Kasumi-1 (cell line): ENCODE measurements at places on chromosomes 3 and 15.

GRCh38 chr3:116000311-116000710 is 377.0 kb downstream of the GAP43 start:
- DNase-seq, result no peak

GRCh38 chr3:85790445-85791030 is 831.7 kb downstream of the CADM2 start:
- DNase-seq, result no peak

- DNase-seq, result peak; percentile 9
Measured at GRCh38 chr3:14231145-14231990, 52.8 kb downstream of the LSM3 start.

DNA sequence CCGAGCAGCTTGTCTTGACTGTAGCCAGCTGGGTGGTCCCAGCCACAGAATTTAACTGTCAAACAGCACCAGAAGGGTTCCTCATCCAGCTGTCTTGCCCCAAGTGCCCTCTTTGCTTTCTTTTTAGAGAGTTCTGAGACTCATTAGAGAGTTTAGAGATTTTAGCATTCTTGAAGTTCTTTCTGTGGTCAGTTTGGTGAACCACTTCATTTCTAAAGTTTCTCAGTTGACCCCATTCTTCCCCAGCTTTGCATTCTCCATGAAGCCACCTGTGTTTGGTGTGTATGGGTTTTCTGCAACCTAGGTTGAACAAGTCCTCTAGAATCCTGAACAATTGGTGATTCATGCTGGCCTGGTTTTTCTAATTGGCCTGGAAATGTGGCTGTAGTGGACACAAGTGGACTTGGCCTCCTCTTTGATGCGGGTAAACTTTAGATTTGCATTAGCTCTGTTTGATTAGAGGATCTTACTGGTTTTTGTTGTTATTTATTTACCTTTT is 33.7 kb downstream of the FLNB start:
- peak; percentile 48 for DNase-seq
